ENCODE measurements at places on chromosomes 16 and 17. TPM values are rescaled to one million over a fixed set of nuclear protein-coding genes. Genes with fewer than 3 reads are reported as not detected.

DNA sequence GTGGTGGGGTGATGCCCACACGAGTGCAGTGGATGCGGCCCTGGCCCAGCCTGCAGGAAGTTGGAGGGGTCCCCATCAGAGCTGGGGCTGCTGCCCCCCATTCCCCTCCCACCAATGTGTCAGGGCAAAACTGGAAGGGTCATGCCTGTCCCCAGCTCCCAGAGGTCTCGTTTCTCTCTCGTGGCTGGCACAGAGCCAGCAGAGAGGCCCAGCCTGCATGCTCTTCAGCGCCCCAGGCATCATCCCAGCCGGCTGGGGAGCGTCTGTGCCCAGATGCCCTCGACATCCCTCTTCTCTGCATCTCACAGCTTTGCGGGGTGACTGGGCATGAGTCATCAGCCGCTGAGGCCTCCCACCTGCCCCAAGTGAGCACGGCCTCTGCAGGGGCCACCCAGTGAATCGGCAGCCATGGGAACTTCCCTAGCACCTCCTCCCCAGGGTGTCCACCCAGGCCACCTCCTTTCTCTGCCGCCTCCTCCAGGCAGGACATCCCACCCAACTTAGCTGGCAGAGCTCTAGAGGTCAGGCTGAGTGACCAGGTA is 9.8 kb upstream of the CSNK1D start:
- no peak for DNase-seq
- no peak overlapping the region for H3K4me3 ChIP-seq
- no peaks in the 10 kb centered on the region for H3K36me3 ChIP-seq
- peaks cover 21% of the 10 kb centered on the region for H3K4me1 ChIP-seq
- H3K27me3 ChIP-seq: no peaks in the 10 kb centered on the region

DNA sequence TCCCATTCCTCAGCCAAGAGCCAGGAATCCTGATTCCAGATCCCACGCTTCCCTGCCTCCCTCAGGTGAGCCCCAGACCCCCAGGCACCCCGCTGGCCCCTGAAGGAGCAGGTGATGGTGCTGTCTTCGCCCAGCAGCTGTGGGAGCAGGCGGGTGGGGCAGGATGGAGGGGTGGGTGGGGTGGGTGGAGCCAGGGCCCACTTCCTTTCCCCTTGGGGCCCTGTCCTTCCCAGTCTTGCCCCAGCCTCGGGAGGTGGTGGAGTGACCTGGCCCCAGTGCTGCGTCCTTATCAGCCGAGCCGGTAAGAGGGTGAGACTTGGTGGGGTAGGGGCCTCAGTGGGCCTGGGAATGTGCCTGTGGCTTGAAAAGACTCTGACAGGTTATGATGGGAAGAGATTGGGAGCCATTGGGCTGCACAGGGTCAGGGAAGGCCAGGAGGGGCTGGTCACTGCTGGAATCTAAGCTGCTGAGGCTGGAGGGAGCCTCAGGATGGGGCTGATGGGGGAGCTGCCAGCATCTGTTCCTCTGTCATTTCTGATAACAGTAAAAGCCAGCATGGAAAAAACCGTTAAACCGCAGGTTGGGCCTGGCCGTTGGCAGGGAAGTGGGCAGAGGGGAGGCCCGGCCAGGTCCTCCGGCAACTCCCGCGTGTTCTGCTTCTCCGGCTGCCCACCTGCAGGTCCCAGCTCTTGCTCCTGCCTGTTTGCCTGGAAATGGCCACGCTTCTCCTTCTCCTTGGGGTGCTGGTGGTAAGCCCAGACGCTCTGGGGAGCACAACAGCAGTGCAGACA is at the start of gene SPN:
Gene SPN (plus strand): TSS at position 232 of the 791 bp plus-strand sequence. CDS start 482 bp downstream, at position 714.
- DNase-seq: no peak
- H3K4me1 ChIP-seq: peaks cover 5% of the 10 kb centered on the region
- no peak within 1 kb of the TSS for H3K4me3 ChIP-seq
- no peaks in the 10 kb centered on the region for H3K27me3 ChIP-seq
- H3K36me3 ChIP-seq: no peaks in the 10 kb centered on the region
- no peak within 1 kb of the TSS for H3K27ac ChIP-seq

DNA sequence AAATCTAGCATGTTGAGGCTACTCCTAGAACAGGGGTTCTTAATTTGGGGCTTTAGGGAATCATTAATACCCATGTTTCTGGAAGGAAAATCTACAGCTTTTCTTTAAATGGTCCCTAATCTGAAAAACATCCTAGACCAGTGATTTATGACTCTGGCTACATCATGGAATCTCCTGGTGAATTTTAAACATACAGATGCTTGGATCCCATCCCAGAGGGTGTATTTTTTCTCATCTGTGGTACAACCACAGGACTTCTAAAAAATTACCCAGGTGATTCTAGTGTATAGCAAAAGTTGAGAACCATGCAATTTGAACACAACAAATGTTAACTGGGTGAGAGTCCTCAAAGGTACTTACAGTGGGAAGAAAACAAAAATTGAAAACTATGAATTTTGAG is 41.5 kb downstream of the KANSL1 start:
- no peak for DNase-seq
- no peaks in the 10 kb centered on the region for H3K36me3 ChIP-seq
- no peak overlapping the region for H3K4me3 ChIP-seq

DNA sequence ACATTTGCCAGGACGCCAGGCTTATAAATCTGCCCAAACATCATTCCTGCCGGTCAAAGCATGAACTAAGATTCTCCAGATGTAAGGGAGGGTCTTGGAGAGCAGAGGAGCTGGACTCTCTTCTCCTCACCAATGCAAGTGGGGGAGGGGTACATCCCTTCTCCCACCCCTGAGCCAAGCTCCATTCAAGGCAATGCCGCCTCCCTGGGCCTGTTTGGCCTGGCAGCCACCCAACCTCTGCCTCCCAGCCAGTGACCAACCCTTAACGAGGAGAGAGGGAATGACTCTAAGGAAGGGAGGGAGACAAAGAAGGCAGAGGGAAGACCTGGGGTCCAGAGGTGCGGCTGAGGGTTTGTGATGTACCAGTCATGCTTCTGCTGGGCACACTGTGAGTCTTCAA is 13.8 kb downstream of the C17orf50 start:
- no peak overlapping the region for H3K27ac ChIP-seq
- H3K4me1 ChIP-seq: no peaks in the 10 kb centered on the region
- H3K27me3 ChIP-seq: no peaks in the 10 kb centered on the region

Gene PKMYT1
- total RNA-seq: 63.3 TPM

Gene PRAC1
- not detected for total RNA-seq

Gene ARL5C
- not detected for total RNA-seq

Gene C16orf46
- 0.95 TPM for total RNA-seq

Measured in Caco-2 (cell line).